ENCODE measurements at places on chromosomes 6 and 20.

DNA sequence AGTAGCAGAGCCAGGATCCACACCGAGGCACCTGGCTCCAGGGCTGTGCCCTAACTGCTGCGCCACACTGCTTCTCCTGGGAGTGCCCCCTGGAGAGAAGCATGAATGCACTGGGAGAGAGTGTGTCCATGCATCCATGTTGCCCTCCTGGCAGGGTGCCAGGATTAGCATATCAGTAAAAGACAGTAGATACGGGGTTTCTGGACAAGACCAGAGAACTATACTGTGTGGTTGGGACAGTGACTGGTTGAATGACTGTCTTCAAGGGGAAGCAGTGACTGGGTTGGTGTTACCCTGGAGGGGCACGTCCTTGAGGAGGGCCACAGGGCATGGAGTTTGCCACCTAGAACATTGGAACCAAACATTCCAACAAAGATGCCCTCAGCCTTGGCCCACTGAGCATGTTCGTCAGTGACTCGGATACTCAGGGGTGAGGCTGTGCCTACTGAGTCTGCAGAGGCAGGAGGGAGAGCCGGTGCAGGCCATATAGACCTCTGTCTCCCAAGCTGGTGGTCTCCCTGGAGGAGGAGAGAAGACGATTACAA, 288.8 kb downstream of the CDC5L start:
- DNase-seq, result no peak

DNA sequence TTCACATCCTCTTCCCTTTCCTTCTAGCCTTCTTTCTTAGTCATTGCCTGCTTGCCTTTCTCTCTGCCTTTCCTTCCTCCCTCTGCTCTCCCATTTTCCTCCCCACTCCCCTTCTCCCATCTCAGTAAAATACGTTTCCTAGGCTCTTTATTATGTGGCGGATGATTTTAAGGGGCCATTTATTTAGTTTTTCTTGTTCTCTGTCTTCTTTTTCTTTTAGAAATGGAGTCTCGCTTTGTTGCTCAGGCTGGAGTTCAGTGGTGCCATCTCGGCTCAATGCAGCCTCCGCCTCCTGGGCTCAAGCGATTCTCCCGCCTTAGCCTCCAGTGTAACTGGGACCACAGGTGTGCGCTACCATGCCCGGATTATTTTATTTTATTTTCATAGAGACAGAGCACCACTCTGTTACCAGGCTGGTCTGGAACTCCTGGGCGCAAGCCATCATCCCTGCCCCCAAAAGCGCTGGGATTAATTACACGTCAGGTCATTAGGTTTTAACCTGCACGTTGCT, 1.5 kb downstream of the MTHFD1L start:
- DNase-seq, result no peak

- DNase-seq, result no peak
These were observed 234.8 kb downstream of the PHACTR1 start for GRCh38 chr6:12951415-12951814.

DNA sequence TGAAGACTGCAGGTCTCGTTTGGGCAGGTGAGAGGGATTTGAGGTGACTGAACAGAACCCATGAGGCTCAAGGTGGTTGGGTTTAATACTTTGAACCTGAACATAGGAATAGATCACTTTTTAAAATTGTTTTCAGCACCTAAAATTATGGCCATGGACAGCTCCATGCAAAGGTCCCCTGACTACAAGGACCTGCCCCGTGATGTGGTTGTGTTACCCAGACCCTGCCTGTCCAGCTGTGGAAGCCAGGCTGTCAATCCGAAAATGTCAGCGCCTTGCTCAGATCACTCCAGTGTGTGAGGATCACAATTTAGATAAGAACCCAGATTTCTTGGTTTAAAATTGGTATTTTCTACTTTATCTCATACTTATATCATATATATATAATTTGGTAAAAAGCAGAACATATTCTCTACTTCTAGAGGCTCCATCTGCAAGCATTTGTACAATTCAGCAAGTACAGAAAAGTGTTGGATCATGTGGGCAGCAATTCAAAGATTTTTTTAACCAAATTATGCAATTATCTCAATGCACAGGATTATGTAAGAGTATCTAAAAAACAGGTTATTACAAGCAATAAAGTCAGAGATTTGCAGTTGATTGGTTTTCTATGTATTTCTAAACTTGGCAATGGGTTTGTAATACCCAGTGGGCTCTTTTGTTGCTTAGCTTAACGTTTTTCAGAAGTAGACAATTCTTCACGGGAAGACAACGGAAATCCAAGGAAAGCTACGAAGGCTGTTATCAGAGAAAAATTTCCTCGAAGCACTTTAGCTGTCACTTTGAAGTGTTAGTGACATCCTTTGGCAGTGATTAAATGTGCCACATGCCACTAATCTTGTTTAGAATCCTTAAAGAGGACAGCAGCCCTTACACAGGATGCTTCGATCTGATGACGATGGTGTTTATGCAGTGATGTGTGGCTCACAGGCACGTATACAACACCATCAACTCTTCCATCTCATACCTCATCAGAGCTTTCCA, 24.1 kb upstream of the RPS6KA2 start:
- no peak for DNase-seq

DNA sequence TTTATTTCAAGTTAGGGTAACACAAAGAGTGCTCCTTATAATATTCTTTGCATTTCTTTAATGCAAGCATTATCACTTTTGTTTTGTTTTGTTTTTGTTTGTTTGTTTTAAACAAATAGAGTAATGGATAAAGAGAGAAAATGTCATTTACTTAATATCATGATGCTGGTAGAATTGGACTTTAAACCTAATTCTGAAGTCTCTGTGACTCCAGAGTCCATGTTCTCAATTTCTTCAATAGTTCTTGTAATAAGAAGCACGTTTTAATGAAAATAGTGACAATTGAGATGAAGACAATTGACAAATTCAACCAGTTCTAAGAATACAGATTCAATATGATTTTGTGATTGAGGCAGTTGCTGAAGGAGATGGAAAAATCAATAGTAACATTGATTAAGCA, 30.3 kb upstream of the MANEA start:
- DNase-seq, result no peak

DNA sequence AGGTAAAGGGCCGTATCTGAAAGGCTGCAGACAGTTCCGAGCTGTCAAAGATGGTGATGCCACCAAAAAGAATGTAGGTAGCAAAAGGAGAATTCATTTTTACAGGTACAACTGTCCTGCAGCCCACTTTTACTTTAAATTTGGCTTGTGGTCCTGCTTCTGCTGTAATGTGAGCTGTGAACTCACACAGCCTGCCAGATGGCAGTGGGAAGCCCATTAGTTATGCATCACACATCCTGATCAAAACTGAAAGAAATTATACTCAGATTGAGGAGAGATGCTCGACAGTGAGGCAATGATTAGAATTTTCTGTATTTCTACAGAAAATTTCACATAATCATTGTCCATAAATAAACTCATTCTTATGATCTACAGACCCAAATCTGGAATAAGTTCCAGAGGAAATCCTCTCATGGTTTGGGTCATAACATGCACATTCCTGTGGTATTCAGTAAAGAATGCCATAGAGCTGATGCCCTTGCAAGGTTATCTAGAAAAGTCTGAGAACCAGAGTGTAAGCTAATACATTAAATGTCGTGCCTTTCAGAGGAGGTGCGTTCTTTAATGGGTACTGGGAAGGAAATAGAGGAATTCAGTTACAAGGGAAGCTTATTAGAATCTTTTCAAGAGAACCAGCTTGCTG, 23.9 kb upstream of the E2F3 start:
- no peak for DNase-seq

GRCh38 chr6:26172608-26172968, 85.4 kb downstream of the HFE start:
- DNase-seq, result no peak

DNA sequence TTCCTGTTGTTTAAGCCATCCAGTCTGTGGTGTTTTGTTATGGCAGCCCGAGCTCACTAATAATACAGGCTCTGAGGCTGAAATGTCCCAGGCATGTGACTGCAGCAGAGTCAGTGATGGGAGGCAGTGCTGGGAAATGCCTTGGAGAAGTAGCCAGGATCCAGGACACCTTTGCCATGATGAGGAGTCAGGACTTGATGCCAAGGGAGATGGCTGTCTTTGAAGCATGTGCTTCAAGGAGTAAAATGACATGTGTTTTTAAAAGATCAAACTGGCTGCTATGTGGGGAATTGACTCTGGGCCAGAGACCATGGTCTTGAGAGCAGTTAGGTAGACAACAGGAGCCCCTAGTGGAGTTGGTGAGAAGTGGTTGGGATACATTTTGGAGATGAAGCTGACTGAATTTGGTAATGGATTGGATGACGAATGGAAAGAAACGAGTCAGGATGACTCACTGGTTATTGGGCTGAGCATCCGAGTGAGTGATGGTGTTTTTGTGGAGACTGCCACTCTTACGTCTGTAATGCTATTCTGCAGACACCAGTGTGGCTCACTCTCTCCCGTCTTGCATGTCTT, 322.2 kb downstream of the PLCB1 start:
- DNase-seq, result no peak

DNA sequence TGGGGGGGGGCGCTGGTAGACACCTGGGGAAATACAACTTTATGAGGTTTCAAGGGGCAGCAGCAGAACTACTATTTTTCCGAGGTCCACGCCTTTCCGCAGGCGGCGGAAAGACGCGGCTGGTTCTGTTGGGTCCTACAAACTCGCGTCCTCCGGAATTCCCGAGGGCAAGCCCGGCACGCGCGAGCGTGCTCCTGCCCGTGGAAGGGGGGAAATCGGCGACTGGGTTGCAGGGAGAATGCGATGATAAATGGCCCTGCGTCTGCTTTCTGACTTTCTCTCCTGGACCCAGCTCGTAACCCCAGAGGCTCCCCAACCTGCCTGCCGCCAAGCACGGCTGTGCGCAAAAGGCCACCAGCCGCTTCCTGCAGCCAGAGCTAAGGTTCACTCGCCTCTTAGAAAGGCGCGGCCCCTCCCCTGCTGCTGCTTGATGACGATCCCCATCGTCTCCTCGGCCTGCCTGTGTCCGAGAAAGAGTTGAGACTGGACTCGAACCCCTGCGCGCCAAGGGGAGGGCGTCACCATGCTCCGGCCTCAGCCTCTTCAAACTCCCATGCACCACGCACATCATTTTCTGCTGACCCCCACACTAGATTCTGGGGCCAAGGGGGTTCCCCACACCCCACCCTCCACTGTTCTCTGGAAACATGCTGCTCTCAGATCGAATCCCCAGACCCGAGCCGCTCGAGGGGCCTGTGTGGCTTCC, 6.7 kb downstream of the FOXA2 start:
- no peak for DNase-seq

DNA sequence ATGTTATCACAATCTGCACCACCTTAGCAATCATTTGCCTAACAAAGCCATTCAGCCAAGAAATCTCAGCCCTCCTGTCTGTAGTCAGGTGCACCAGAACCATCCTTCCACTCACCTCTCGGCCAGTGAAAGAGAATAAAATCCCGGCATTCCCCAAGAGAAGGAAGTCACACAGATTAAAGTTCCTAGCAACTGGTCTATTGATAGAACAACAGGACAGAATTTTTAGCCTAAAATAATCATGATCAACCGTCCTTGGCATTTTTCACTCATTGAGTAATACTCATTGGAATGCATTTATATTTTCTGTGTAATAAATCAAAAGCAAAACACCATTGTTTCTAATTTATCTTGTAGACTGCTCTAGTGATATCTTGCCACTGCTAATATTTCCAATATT, 85.7 kb upstream of the CDH4 start:
- DNase-seq, result no peak

GRCh38 chr20:35766843-35767242, 5.0 kb upstream of the PHF20 start:
- DNase-seq, result no peak

DNA sequence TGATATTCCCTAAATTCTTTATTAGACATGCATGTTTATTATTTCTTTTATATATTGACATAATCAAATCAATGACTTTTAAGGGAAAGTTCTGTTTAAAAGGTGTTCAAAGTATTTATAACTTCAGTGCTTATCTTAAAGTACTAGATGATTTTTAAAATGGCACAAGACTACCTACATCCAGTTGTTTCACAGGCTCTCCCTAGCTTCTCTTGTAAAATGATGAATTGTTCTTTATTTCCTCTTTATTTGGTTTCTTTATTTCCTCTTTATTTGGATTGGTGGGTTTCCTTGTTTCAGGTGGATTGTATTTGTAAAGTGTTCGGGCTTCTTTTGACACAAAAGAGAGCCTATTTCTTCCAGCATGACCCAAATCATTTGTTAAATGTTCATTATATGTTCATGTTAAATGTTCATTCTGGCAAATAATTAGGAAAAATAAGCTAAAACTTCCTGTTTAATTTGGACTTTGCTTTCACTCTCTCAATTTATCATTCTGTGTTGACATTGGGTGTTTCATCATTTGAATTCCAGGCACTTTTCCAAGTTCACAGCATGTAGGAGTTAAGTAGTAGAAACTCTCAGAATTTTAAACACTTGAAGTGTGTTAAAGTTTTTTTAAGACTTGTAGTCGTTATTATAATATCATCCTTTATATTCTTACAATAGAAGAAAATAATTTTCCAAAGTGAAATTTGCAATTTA, 24.6 kb downstream of the MLIP start:
- DNase-seq, result no peak

GRCh38 chr6:25748049-25748448, 6.5 kb upstream of the SLC17A4 start:
- DNase-seq, result no peak

DNA sequence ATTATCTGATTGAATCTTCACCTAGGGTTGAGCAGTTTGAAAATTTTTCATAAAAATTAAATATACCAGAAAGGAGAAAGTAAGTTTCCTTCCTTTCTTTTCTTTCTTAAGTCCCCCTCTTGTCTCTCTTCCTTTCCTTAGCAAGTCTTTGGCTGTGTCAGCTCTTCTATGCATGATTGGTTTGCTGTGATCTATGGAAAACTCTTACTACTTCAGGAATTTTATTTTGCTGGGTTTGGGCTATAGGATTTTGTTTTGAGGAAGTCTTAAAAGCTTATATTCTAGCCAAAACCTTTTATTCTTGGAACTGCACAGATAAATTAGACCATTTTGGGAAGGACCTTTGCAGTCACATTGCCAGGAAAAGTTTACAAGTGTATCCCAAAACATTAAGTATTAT, 173.4 kb upstream of the CITED2 start:
- no peak for DNase-seq

- DNase-seq, result no peak
These were observed 84.8 kb downstream of the FOXF2 start for GRCh38 chr6:1474205-1474604.

DNA sequence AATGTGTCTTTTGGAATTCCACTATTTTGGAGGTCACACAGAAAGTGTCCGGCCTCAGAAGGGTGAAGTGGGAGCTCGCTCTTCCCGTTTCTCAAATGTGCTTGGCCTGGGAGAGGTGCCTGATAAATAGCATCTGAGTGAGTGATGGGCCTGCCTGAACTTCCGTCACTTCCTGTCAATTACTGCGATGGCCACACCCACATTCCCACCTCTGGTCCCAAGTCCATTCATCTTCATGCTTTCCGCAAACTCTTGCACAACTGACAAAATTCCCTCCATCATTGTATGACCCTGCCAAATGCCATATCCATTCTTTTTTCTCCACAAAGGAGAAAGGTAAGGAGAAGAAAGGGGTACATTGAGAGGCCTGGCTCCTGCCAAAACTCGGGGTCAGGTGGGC, 169.0 kb downstream of the QKI start:
- no peak for DNase-seq

DNA sequence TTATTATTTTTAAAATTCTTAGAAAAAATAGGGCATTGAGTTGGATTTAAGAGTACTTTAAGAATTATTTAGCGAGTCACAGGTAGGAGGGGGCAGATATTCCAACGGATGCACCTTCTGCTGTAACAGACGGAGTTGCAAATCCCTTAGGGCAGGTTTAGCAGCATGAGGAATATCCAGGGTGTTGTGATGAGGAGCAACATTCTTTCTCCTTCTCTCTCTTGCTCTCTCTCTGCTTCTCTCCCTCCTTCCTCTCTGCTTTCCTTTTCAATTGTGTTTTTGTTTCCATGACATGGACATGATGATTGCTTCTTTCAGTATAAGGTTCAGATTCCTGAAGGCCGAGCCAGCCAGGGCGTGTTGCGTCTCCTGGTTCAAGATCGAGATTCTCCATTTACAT, 28.9 kb downstream of the CDH26 start:
- DNase-seq, result no peak
